ENCODE measurements at places on chromosomes 16 and 17.

DNA sequence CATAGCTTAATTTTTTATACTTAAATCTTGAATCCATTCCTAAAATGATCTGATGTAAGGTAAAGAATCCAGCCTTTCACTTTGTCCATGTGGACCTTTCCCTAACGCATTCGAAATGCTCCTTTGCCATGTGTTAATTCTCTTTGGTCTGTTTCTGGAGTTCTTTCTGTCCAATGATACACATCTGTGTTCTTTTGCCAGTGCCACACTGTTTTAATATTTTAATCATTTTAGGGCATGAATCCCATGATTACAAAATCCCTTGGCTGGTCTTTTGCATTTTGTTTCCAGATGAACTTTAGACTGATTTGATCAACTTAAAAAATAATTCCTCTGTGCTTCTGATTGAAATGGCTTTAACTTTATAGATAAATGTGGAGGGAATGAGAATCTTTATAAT, 74.1 kb downstream of the NTN1 start:
- H3K27ac ChIP-seq: no peak overlapping the region
- H3K4me3 ChIP-seq: no peak overlapping the region
- H3K27me3 ChIP-seq: peaks cover 17% of the 10 kb centered on the region
- H3K4me1 ChIP-seq: no peaks in the 10 kb centered on the region
- DNase-seq: no peak
- H3K36me3 ChIP-seq: no peaks in the 10 kb centered on the region

DNA sequence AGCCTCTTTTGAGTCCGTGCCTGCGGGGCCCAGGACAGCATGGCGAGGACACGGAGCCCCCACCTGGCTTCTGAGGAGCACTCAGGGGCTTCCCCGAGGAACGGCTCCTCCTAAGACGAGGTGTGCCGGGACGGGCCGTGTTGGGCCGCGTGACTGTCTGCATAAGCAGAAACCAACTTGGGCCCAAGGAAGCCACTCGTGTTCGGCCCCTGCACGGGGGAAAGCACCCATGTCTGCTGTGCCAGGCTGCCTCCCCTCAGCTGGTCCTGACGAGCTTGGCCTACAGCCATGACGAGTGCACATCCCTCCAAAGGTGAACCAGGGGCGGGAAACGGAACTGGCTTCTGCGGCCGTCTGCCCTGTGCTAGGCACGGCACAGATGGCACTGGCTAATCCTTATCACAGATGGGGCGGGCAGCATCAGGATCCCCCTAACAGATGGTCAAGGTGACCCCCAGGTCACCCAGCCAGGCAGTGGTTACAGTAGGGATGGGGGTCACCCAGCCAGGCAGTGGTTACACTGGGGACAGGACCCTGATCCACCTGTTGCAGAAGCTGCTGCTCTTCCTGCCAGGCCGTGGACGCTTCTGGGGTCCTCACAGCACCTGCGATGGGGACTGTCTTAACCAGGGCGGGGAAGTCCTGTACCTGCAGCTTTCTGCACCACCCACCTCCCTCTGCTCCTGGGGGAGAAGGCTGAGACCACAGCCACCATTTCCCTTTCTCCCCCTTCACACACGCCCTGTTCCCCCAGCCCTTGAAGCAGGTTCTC, 25.6 kb downstream of the MRM3 start:
- H3K36me3 ChIP-seq: no peaks in the 10 kb centered on the region
- peaks cover 2% of the 10 kb centered on the region for H3K27me3 ChIP-seq
- no peak overlapping the region for H3K4me3 ChIP-seq
- no peaks in the 10 kb centered on the region for H3K4me1 ChIP-seq
- no peak for DNase-seq
- no peak overlapping the region for H3K27ac ChIP-seq

- no peak overlapping the region for H3K27ac ChIP-seq
- DNase-seq: no peak
- H3K36me3 ChIP-seq: peaks cover 26% of the 10 kb centered on the region
- H3K27me3 ChIP-seq: no peaks in the 10 kb centered on the region
- no peaks in the 10 kb centered on the region for H3K4me1 ChIP-seq
Observed at GRCh38 chr17:67178555-67178954, 66.4 kb downstream of the HELZ start.

DNA sequence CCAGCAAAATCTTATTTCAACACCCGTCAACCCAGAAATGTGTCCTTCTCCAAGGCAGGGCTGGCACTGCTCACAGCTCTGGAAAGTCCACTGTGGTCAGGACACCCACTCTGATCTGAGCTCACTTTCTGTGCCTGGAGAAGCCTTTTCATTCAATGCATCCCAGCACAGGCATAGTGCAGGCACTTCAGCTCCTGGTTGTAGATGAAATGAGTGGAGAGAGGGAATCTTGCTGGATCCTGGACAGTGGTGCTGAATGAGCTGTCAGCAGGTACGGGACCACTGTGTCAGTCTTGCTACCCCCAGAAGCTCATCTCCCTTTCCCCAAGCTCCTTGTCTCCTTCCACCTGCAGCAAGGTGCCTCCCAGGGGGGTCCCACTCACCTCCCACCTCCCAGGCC, 86.1 kb upstream of the SALL1 start:
- no peak for DNase-seq

GRCh38 chr17:4003131-4003500, 38.9 kb upstream of the ATP2A3 start:
- H3K36me3 ChIP-seq: peaks cover 3% of the 10 kb centered on the region
- H3K4me3 ChIP-seq: no peak overlapping the region
- no peak for DNase-seq
- no peak overlapping the region for H3K27ac ChIP-seq

GRCh38 chr16:50389900-50390299, 21.1 kb upstream of the BRD7 start:
- no peaks in the 10 kb centered on the region for H3K27me3 ChIP-seq
- H3K27ac ChIP-seq: no peak overlapping the region
- no peak overlapping the region for H3K4me3 ChIP-seq
- H3K36me3 ChIP-seq: no peaks in the 10 kb centered on the region

DNA sequence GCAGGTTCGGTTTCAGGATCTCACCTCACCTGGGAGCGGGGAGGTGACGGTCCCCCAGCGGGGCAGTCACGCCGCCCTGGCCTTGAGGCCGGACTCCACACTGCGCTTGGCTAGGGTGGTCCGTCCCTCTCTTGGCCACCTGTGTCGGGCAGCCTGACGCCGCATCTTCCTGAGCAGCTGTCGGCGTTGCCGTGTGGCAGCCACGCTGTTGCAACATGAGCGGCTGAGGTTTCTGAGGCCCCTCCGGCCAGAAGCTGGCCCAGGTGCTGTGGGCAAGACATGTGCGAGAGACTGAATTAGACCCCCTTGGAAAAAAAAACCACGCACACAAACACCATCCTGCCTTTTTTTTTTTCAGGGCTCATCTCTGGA, 49.2 kb downstream of the IRF8 start:
- H3K4me3 ChIP-seq: peak overlapping the region; percentile 72
- H3K27me3 ChIP-seq: no peaks in the 10 kb centered on the region
- H3K4me1 ChIP-seq: peaks cover 87% of the 10 kb centered on the region
- DNase-seq: no peak

DNA sequence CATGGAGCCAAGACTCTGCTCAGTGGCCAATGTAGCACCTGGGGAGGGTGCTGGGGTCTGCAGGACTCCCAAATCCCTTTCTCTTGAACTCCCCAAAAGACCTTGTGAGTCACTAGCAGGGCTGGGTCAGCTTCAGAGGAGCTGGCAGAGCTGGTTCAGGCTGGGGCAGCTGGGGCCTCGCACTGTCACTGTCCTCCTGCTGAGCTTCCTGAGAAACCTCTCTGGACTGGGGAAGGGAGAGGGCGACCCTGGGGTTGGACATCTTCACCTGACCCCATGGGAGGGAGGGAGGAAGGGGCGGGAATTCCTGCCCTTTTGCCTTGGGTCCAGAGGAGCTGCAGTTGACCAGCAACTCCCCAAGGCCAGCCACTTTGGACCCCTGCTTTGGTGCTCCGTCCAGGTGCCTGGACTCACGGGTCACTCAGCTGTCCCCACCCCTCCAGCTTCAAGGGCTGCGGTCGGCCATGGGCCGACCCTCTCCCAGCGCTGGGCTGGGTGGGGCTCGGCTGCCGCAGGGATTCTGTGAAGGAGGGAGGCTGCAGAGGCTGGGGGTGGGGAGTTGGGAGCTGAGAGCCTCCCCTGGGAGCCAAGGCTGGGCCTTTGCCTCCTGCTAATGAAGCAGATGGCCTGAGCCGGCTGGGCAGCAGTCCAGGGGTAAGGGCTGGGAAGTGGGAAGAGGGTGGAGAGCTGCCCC, 9.2 kb downstream of the FMNL1 start:
- no peak for DNase-seq
- peaks cover 98% of the 10 kb centered on the region for H3K4me1 ChIP-seq

GRCh38 chr17:34386697-34387550, 23.9 kb upstream of the CCL1 start:
- H3K36me3 ChIP-seq: no peaks in the 10 kb centered on the region
- H3K4me3 ChIP-seq: peak overlapping the region; percentile 30
- H3K27ac ChIP-seq: peak overlapping the region; percentile 61

DNA sequence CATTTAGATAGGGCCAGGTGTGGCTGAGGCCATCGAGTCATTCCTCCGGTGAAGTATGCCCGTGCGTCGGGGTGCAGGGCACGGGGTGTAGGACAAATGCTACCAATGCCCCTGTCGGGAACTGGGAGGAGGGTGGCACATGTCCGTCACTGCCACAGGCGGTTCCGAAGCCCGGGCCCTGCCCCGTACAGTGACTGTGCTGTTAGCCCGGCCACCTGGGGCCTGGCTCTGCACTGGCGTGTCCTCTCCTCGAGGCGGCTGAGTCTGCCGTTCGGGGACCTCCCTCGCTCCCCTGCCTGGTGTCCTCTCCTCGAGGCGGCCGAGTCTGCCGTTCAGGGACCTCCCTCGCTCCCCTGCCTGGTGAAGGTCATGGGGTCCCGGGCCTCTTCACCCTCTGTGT, 7.0 kb upstream of the ZFPM1 start:
- H3K36me3 ChIP-seq: no peaks in the 10 kb centered on the region
- H3K27ac ChIP-seq: no peak overlapping the region
- peaks cover 3% of the 10 kb centered on the region for H3K4me1 ChIP-seq
- no peak overlapping the region for H3K4me3 ChIP-seq
- DNase-seq: no peak

DNA sequence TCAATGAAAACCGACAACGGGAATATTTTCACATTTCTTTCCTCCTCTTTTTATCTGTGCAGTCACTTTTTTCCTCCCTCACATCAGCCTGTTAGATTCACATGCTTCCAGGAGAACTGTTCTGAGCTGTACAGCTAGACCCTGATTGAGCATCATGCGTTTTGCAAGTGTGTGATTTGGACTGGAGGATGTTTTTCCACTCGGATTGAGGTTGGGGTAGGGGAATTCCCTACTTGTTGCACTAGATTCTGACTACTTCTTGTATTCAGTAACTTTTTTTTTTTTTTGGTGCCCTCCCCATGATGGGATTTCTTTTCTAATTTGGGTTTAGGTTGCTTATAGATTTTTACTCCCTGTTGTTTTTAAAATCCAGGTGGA, 4.8 kb downstream of the MSI2 start:
- H3K27me3 ChIP-seq: no peaks in the 10 kb centered on the region
- no peak for DNase-seq
- H3K27ac ChIP-seq: no peak overlapping the region
- H3K4me3 ChIP-seq: peak overlapping the region; percentile 16

GRCh38 chr16:65772134-65772732, 594.3 kb upstream of the CDH5 start:
- no peak overlapping the region for H3K4me3 ChIP-seq
- no peaks in the 10 kb centered on the region for H3K36me3 ChIP-seq
- H3K27ac ChIP-seq: no peak overlapping the region
- H3K4me1 ChIP-seq: no peaks in the 10 kb centered on the region
- no peaks in the 10 kb centered on the region for H3K27me3 ChIP-seq

DNA sequence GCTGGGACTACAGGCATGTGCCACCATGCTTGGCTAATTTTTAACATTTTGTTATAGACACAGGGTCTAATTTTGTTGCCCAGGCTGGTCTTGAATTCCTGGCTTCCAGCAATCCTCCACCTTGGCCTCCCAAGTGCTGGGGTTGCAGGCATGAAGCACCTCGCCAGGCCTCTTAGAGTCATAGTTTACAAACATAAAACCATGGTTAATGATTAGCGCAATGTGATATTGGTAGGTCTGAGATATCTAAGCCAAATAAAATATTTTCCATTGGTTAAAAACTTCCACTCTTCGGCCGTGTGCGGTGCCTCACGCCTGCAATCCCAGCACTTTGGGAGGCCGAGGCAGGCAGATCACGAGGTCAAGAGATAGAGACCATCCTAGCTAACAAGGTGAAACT, 16.6 kb downstream of the TXNDC11 start:
- H3K4me3 ChIP-seq: no peak overlapping the region
- no peaks in the 10 kb centered on the region for H3K27me3 ChIP-seq
- peaks cover 20% of the 10 kb centered on the region for H3K4me1 ChIP-seq
- H3K27ac ChIP-seq: no peak overlapping the region
- DNase-seq: no peak
- H3K36me3 ChIP-seq: peaks cover 44% of the 10 kb centered on the region

DNA sequence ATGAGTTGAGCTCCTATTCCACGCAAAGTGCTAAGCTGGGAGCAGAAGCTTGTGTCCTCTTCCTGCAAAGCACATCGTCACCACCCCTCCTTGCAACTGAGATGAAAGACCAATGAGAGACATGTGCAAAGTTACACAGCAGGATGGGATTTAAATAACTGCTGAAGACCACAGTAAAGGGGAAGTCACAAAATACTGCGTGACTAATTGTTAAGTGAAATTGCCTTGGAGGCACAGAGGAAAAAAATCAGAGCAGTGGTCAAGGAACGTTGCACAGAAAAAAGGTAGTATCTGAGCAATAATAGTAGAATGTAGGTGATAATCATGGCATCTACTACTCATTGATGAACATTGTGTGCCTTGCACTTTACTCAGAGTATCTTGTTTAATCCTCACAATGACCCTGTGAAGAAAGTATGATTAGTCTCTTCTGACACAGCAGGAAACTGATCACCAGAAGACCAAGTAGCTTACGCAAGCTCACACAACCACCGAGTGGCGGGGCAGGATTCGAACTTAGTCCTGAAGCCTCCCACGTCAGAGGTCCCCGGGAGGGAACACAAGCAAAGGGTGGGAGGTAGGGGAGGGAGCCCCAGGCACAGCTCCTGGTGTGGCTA, 15.4 kb upstream of the MYO18A start:
- H3K36me3 ChIP-seq: no peaks in the 10 kb centered on the region
- H3K27ac ChIP-seq: no peak overlapping the region
- H3K4me1 ChIP-seq: peaks cover 5% of the 10 kb centered on the region
- H3K27me3 ChIP-seq: peaks cover 9% of the 10 kb centered on the region

- no peaks in the 10 kb centered on the region for H3K4me1 ChIP-seq
- no peak overlapping the region for H3K27ac ChIP-seq
- no peaks in the 10 kb centered on the region for H3K27me3 ChIP-seq
- peaks cover 15% of the 10 kb centered on the region for H3K36me3 ChIP-seq
- DNase-seq: no peak
Observed at GRCh38 chr17:74798239-74798707, 22.1 kb upstream of the NAT9 start.

DNA sequence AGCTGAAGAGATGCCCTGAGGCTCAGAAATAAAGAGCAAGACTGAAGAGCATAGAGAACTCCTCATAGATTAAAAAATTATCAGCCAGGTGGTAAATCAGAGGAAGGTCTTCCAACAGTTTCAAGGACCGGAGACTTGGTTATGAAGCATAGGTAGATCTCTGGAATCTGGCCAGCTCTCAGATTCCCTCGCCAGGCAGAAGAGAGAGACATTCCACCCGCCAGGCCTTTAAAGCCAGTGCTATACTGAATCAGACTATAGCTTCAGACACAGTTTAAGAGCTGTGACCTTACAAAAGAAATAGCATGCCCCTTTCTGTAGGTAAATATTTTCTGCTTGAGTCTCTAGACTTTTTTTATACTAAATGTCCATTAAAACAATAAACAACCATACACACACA, 70.3 kb downstream of the NFATC3 start:
- peaks cover 10% of the 10 kb centered on the region for H3K4me1 ChIP-seq
- DNase-seq: no peak
- peaks cover 18% of the 10 kb centered on the region for H3K36me3 ChIP-seq
- H3K4me3 ChIP-seq: no peak overlapping the region
- no peaks in the 10 kb centered on the region for H3K27me3 ChIP-seq
- H3K27ac ChIP-seq: peak overlapping the region; percentile 33

Data from activated naive CD8-positive, alpha-beta T cell treated with anti-CD3 and anti-CD28 coated beads, Interleukin-2, amount 50 U/mL, for 24 hours (primary cell).